ENCODE measurements at places on chromosomes 3 and 15. TPM values are rescaled to one million over a fixed set of nuclear protein-coding genes. Genes with fewer than 3 reads are reported as not detected.
A peak's percentile ranks its signal among the peaks of the same experiment; 100 is the strongest.

ESYT3 gene
- 0.30 TPM for total RNA-seq

POMGNT2 gene
- 31.6 TPM for total RNA-seq

FAM227B gene
- 20.4 TPM for total RNA-seq

ZPLD1 gene
- not detected for total RNA-seq

- DNase-seq, result no peak
Measured at GRCh38 chr15:70954171-70954570, 61.5 kb downstream of the LRRC49 start.

DNA sequence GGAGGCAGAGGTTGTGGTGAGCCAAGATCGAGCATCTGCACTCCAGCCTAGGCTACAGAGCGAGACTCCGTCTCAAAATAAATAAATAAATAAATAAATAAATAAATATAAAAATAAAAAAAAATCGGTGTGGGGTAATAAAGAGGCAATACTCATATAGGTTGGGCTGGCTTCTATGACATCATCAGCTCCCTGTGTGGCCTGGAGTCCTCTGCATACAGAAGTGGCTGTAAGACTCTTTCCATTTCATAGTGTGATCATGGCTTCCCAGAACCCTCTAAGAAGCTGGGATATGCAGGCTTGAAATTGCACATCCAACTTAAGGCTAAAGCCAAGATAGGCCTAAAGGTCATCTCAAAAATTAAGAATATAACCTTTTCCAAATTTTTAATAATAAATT is 101.6 kb downstream of the ZIC4 start:
- no peak for DNase-seq

DNA sequence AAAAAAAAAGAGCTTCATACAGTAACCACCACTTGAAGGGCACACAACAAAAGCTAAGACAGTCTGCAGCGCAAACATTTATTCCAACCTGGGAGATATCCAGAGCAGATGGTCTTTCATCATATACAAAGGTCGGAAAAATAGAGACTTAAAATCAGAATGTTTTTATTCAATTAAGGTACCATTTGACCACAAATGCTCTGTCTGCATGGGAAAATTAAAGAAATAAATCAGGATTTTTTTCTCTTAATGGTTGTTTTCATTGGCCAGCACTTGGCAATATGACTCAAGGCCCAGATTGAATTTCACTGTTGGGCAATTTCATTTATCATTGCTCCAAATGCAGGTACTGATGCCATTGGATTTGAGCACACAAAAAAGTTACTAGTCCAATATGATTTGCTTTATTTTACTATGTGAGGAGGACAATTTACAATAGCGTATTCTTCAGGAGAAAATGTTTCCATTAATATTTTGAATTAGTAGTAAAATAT is 145.9 kb upstream of the AGTR1 start:
- no peak for DNase-seq

DNA sequence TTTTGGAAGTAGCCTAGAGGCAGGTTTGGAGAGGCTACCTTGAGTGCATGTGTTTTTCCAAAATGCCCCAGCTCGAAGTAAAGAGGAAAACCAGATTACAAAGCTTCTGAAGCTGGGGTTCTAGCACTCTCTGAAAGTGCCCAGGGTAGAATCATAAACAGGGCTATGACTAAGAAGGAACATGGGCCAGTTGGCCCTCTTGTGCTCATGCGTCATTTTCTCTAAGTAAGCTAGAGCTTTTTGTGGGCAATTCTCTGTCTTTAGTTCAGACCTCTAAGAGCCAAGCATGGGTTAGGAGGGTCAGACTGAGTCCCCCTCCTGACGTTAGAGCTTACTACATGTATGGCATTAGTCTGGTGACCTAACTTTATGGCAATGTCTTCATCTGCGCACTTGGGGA is 129.5 kb upstream of the UMPS start:
- no peak for DNase-seq

- DNase-seq, result no peak
Measured at GRCh38 chr15:63063164-63063756, 20.7 kb downstream of the TPM1 start.

- peak; percentile 41 for DNase-seq
Measured at GRCh38 chr3:188230962-188231361, 77.0 kb downstream of the LPP start.

DNA sequence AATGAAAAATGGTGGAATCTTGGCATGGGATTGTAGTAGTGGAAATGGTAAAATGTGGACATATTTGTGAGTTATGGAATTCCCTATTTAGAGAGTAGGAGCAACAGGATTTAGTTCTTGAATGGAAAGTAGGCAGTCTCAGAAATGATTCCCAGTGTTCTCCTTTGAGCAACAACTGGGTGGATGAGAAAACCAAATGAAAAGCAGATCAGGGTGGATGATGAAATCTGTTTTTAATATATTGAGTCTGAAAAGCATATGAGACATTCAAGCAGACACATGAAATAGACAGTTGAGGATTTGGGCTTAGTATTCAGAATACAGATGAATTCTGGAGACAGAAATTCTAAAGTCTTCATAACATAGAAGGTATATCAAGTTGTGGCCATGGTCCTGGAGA is 451.3 kb downstream of the LPP start:
- DNase-seq, result no peak

GRCh38 chr3:34073111-34073510 is 274.7 kb downstream of the PDCD6IP start:
- no peak for DNase-seq

DNA sequence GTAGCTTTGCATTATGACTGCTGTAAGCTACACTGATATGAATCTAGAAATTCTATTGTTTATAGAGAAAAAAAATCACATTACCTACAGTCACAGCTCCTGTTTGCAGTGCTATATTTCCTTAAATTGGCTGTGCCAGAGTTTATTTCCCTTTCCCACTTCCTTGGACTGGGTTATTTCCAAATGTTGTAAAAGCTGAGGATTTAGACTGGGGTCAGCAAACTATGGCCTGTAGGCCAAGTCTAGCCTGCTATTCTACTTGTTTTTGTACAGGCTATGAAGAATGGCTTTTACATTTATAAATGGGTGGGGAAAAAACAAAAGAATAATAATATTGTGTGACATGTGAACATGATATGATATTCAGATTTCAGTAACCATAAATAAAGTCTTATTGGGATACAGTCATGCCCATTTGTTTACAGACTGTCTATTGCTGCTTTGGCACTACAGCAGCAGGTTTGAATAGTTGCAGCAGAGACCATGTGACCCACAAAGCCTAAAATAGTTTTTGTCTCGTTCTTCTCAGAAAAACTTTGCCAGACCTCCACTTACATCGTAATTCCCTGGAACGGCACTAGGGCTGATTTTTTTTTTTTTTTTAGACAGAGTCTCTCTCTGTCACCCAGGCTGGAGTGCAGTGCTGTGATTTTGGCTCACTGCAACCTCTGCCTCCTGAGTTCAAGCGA is 7.8 kb downstream of the GLDN start:
- no peak for DNase-seq

DNA sequence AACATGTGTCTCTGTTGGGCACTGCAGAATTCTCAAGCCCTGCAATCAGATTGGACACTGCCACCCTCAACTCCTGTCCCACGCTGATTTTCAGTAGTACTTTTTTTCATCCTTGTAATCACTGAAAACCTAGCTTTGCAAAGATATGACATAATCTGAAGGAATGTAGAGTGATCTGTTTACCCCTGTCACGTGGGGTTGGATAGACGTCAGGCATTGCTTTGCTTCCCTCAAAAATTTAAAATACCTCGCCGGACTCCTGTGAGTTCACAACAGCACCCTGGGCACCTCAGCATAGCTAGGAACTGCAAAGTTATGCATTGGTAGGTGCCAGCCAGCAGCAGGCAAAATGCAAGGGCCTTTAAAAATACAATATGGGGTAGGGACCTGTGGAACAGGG is 71.1 kb upstream of the OXTR start:
- DNase-seq, result no peak
